ENCODE measurements at places on chromosomes 13 and 19.

DNA sequence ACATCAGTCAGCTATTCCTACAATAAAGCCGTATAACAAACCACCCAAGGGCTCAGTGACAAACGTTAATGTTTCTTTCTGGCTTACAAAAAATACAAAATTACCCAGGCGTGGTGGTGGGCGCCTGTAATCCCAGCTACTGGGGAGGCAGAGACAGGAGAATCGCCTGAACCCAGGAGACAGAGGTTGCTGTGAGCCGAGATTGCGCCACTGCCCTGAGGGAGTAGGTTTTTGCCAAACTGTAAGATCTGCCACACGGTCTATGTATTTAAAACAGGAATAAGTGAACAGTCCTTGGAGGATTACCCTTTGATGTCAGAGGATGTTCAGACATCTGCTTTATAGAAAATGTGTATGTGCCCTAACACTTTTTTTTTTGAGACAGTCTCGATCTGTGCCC, 105.8 kb downstream of the DPF1 start:
- DNase-seq = no peak

GRCh38 chr19:46887240-46887782, 26.5 kb downstream of the ARHGAP35 start:
- DNase-seq = peak; percentile 41

DNA sequence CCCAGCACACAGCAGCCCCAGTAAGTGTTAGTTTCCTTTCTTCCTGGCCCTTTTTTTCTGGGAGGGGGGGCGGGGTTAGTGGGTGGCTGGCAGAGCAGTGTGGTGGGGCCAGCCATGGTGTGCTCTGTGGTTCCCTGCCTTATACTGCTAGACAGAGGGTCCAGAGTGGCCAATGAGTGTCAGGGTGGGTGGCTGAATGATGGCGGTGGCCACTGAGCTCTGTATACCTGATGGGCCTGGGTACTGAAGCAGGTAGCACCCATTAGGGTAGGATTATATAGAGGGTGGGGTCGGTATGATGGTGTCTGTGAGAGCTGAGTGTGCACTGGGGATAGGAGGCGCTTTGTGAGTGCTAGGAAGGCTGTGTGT, 13.8 kb downstream of the CIC start:
- DNase-seq = no peak

- peak; percentile 16 for DNase-seq
These were observed 3.0 kb upstream of the PGLYRP1 start for GRCh38 chr19:46025835-46026234.

- peak; percentile 86 for DNase-seq
These were observed 10.9 kb downstream of the APOC1 start for GRCh38 chr19:44925114-44925891.

DNA sequence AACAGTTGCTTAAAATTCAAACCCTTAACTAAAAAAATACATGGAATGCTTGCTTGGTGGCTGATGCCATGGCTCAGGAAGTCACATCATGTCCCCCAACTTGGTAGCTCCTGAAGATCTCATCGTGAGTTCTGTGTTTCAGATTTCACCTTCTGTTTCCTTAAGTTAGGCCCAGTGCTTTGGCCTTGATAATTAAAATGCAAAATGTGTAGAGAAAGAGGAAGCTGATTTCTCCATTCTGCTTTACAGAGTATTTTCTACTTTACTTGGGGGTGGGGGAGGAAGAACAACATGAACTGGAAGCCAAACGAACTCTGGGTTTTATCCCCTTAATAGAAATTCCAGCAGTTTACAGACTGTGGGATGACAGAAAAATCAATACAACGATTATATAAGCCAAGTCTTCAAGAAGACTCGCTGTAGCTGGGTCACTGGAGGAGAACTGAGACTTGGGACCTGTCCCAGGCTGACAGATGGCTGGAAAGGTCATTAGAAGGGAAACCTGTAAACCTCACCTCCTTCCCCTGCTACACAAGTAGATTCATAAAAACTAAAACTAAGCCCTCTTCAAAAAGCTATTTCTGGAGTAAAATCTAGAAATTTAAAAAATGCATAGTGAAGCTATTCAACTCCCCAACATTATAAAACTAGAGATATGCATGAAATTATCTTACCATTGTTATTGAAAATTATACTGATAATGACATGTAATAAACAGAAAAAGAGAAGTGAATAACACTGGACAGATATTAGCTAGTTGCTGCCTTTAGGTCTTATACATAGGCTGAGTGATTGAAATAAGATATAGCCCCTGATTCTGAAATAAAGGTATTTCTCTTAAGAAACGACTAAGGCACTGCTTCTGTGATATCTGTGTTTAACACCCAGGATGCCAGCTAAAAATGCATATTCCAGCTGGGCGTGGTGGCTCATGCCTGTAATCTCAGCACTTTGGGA, 22.1 kb upstream of the GGACT start:
- peak; percentile 17 for DNase-seq

GRCh38 chr13:32938314-32938713, 77.9 kb upstream of the KL start:
- DNase-seq = no peak

DNA sequence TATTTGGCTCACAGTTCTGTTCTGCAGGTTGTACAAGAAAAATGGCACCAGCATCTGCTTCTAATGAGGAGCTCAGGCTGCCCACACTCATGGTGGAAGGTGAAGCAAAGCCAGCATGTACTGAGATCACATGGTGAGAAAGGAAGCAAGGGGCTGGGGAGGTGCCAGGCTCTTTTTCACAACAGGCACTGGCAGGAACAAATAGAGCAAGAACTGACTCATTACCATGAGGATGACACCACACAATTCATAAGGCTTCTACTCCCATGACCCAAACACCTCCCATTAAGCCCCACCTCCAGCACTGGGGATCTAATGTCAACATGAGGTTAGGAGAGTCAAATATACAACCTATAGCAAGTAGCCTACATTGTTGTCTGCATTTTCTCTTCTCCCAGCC, 522.6 kb downstream of the RFC3 start:
- no peak for DNase-seq

GRCh38 chr13:105783261-105783660, 752.2 kb downstream of the EFNB2 start:
- DNase-seq = no peak

DNA sequence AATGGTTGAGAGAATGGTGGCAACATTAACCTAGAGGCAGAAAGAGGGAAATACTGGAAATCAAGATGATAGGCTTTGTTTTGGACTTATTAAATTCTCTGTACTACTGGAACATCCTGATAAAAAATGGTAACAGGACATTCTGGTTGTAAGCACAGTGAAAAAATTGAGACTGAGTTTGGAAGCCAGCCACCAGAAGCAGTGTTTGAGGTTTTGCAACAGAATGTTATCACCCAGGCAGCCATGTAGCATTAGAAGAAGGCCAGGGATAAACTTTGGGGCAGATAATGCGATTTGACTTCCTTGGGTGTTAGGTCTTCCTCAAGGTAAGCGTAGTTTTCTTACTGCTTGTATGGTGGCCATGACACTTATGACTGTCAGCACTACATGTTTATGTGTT, 307.4 kb downstream of the ATP8A2 start:
- no peak for DNase-seq

- DNase-seq = no peak
These were observed 7.8 kb downstream of the ACTN4 start for GRCh38 chr19:38655148-38655824.

- DNase-seq = no peak
These were observed 76.2 kb downstream of the DHRS12 start for GRCh38 chr13:51727634-51728274.

- peak; percentile 15 for DNase-seq
These were observed 823 bp downstream of the TLE5 start for GRCh38 chr19:3061182-3062161.

GRCh38 chr19:56594783-56595547, at the start of gene ZNF71:
TSS of gene ZNF71 (plus strand) at chr19:56595302. CDS start at chr19:56601559, 6,257 bp downstream.
- DNase-seq = peak; percentile 94

GRCh38 chr13:59865398-59865797, 298.3 kb downstream of the DIAPH3 start:
- no peak for DNase-seq
